GM13976 (cell line): ENCODE measurements at places on chromosomes 13 and 19.
A peak's percentile ranks its signal among the peaks of the same experiment; 100 is the strongest.

GRCh38 chr19:15194938-15195337, 5.9 kb downstream of the NOTCH3 start:
- no peak for DNase-seq

DNA sequence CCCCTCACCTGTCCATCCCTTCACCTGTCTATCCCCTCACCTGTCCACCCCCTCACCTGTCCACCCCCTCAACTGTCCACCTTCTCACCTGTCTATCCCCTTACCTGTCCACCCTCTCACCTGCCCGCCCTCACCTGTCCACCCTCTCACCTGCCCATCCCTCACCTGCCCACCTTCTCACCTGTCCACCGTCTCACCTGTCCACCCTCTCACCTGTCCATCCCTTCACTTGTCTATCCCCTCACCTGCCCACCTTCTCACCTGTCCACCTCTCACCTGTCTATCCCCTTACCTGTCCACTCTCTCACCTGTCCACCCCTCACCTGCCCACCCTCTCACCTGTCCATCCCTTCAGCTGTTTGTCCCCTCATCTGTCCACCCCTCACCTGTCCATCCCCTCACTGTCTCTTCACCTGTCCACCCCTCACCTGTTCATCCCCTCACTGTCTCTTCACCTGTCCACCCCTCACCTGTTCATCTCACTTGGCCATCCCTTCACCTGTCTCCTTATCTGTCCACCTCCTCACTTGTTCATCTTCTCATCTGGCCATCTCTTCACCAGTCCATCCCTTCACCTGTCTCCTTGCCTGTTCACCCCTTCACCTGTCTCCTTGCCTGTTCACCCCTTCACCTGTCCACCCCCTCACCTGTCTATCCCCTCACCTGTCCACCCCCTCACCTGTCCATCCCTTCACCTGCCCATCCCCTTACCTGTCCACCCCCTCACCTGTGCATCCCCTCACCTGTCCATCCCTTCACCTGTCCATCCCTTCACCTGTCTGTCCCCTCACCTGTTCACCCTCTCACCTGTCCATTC, 12.7 kb upstream of the KANK2 start:
- no peak for DNase-seq

- DNase-seq, result peak; percentile 82
These were observed 33.0 kb downstream of the GJA3 start for GRCh38 chr13:20127562-20128458.

DNA sequence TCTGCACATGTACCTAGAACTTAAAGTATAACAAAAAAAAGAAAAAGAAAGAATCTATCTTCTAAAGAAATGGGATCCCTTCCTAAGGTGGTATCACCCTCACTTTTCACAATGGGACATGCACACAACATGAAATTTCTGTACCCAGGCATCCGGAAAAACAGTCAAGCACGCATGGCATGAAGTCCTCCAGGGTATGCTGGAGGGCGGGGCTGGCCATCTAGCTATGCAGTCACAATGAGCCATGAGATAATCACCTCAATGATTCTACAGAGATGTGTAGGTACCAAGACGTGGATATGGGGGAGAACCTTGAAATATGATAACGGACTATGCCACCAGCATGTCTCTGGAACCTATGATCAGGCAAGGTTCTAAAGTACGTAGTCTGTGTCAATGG, 69.8 kb downstream of the CCDC70 start:
- DNase-seq, result no peak

DNA sequence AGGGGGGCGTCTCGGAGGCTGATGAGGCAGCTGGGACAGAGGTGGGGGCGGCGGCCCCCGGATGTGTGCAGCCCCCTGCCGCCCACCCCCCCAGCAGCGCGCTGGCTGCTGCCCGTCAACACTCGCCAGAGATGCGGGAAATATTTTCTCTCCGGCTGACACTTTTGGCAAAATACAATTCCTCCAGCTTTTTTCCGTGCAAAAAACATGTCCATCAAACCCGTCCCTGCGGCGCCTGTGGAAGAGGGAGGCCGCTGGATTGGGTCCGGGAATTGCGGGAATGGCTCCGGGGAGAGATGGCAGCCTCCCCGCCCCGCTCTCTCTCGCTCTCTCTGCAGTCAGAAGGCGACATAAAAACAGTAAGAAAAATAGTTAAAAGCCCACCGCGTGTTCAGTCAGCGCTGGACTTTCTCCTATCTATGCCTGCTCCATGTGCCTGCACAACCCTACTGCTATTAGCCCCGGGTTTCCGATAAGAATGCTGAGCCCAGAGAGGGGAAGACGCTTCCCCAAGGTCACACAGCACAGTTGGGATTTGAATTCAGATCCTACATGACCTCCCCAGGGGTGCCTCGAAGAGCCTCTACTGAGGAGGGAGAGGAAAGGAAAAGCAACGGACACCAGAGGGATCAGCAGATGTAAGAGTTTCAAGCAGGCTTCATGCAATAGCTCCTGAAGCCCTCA, 23.2 kb downstream of the ZNRF4 start:
- no peak for DNase-seq

GRCh38 chr19:7428651-7429113, 60.2 kb downstream of the PEX11G start:
- no peak for DNase-seq

DNA sequence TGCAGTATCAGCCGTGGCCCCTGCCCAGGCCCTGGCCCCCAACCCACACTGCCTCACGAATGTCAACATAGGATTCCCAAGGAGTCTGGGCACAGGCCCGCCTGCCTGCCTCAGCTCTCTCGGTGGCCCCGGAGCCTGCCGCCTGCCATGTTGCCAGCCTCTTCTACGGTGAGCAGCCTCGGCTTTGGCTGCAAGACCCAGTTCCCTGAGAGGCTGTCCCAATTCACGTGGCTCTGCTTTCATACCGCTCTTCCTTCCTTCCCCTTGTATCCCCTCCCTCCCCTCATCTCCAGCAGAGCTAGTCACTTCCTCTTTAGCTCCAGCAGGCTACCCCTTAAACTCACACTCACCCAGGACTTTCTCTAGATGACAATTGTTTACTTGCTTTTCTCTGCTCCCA, 42.7 kb downstream of the SERP2 start:
- no peak for DNase-seq

DNA sequence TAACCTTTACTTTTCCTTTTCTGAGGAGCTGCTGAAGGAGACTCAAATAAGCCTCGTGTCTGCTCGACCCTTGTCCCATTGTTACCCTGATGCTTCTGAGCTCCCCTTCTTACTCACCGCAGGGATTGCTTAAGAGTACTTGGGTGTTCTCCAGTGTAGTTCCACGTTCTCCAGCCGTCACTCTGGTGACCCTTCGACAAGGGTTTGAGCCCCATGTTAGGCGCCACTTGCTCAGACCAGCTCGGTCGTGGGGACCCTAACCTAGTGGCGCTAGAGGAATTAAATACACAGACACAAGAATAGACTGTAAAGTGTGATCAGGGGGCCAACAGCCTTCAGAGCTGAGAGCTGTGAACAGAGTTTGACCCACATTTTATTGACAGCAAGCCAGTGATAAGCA, 10.3 kb downstream of the ZNF480 start:
- DNase-seq, result no peak
